ENCODE measurements at places on chromosomes 5 and 9.

- peak; percentile 44 for DNase-seq
Observed at GRCh38 chr9:135343837-135344522, 135.6 kb upstream of the PPP1R26 start.

- no peak for DNase-seq
Observed at GRCh38 chr5:10334831-10335230, 18.7 kb upstream of the MARCHF6 start.

- no peak for DNase-seq
Observed at GRCh38 chr9:110588296-110588695, 8.8 kb upstream of the SVEP1 start.

DNA sequence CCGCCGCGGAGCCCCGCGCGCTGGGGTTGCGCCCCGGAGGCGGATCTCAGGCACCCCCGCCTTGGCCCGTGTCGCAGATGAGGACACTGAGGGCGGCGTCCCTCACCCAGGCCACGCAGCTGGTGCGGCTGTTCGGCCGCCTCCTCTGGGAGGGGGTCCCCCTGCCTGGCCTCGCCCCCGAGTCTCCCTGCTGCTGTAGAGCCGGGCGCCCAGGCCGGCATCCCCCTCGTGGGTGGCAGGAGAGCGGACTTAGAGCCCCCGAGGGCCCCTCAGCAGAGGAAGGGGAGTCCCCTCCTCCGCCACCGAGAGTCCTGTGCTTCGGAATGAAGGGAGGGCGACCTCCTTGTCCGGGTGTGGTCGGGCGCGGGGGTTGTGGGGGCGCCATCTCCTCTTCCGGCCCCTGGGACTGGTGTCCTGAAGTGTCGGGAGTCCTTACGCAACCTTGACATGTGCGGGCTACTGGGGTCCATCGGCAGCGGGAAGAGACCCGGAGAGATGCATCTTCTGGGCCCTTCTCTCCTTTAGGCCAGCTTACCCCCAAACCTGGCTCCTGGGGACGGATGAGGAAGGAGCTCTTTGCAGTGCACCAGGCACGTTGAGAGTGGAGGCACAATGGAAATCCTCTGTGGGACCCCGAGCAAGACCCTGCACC, 11.7 kb upstream of the EXOSC2 start:
- DNase-seq = no peak

GRCh38 chr5:54651482-54652076, 134.0 kb downstream of the SNX18 start:
- DNase-seq = no peak
